Occipital lobe (tissue), 3 donors: ENCODE measurements at places on chromosomes 1 and 21.

- peak; percentile 66 for DNase-seq
These were observed 38.8 kb upstream of the SRSF10 start for GRCh38 chr1:24018611-24019580.

GRCh38 chr1:206829282-206829681, 36.1 kb upstream of the IL20 start:
- no peak for DNase-seq

DNA sequence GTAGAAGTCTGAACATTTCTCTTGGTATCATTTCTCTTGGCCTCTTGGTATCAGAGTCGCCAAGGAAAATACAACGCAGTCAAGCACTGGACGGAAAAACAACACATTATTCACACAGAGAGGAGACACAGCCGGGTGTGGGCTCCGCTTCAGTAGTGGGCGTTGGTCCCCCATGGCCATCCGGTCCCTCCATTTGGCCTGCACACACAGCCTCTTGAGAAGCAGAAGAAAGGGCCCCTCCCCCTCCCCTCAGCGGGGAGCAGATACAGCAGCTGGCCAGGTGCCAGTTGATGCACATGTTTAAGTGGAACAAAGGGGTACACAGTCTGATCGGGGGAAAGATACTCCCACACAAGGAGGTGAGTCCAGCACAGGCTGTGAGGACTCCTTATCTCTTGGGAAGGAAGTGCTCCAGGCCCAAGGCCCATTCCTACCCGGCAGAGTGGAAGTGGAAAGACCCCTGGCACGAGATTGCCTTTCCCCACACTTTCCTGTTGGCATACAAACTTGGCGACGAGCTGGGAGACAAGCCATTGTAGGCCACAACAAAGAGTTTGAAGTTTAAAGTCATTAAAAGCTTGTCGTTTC, 311.3 kb downstream of the FAM72C start:
- DNase-seq, result no peak

GRCh38 chr1:177656598-177656997, 313.3 kb downstream of the SEC16B start:
- no peak for DNase-seq

DNA sequence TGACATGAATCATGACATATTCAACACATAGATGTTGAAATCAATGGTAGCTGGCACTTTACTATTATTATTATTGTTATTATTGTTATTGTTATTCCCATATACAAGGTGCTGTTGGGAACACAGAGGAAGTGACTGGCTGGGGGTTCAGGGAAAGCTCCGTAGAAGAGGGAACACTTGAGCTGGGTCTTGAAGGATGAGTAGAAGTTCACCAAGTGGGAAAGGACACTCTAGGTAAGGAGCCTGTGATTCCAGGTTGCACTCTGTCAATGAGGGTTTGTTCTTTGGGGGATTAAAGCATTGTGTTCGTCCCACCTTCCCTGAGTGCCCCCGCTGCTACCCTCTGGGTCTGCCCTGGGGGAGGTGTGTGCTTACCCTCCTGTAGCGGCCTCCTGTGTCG, 14.1 kb downstream of the ZNF362 start:
- DNase-seq, result no peak

DNA sequence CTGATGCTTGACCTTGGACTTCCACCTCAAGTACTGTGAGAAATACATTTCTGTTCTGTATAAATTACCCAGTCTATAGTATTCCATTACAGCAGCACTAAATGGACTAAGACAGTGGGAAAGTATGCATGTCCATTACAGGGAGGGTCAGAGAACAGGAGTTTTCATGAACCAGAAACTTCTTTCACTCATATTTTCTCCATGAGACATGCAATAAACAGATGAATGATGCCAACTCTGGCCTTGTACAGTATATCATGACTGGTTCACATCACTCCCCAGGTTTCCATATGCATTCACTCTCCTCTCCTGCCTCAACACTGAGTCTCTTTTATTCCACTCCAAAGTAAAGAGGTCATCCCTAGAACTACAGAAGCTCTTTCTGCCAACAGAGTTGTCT, 4.5 kb upstream of the IFI16 start:
- no peak for DNase-seq

- DNase-seq, result no peak
These were observed 296.6 kb downstream of the TTLL7 start for GRCh38 chr1:83702356-83702755.

DNA sequence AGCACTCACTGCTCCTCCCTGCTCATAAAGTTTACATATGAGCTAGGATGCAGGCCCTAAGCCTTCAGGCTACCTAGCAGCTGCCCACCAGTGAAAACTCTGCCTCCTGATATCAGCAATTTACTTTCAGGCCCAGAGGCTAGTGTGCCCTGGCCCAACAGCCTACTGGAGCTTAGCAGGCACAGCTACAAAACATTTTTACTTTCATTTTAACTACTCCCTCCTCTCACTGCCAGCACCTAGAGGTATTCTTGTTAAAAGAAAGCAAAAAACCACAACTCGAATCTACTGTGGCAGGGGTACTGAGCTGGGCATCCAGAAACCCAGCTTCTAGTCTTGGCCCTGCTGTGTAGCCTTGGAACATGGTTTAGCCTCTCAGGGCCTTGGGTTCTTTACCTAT, 5.8 kb upstream of the LORICRIN start:
- DNase-seq, result no peak

GRCh38 chr1:53642607-53643006, 96.4 kb downstream of the GLIS1 start:
- no peak for DNase-seq

GRCh38 chr1:206682111-206682510, 2.6 kb upstream of the MAPKAPK2 start:
- no peak for DNase-seq

DNA sequence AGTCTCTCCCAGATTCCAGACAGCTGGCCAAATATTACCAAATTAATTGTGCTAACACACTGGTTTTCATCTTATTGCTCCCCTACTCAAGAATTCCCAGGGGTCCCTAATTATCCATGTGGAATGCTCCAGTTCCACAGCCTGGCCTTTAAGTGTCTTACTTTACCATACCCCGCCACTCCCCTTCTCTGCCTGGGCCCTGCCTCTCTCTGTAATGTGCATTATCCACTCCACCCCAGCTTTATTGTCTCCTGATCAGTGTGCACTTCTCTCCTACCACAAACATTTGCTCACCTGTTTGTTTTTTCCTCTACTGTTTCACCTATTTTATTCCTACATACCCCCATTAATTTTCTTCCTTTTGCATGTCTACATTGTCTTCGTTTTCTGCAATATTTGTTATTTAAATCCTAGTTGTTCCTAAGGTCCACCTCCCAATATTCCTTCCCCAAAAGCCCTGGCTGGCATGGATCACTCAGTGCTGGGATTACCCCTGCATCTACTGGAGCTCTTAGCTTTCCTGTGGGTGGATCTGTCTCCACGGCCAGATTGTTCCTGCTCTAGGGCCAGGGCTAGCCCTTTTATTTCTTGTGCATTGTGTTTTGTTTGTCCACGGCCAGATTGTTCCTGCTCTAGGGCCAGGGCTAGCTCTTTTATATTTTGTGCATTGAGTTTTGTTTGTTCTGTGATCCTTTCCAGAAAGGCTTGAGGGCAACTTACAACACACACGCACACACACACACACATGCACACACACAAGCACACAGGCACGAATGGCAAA, 33.4 kb upstream of the ATP1B1 start:
- no peak for DNase-seq

DNA sequence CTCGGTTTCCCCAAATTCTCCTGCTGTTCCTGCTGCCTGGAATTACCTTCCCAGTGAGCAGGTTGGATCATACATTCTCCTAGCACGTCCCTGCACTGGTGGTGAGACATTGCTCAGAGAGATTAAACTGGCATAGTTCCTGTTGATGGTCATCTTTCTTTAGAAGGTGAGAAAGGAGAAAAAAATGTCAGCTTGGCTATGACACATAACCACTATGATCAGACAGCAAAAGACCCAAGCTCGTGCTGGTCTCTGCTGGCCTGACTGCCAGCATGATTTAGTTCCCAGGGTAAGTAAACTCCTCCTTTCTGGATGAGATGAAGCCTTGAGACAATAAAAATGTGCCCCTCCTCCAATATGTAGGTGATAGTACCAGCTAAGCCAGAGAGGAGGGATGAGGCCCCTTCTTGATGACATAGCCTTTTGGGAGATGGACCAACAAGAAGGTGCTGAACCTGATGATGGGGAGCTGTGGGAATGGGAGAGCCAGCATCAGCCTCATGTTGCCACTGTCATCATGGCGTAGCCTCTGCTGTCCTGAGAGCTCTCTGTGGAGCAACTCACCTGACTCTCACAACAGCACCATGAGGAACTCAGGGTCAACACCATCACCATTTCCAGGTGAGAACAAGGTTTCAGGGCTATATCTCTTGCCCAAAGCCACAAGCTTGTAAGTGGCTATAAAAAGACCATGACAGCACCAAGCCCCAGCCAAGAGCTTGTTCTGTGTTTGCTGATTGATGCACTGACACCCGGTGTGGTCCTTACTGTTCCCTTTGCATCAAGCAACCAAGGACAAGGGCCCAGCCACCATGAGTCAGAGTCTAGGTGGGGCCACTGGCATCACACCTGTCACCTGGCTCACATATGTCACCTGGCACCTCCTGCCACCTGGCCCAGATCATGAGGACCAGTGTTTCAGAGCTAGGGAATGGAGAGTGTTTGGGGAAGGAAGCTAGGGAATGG, 200.0 kb downstream of the MATN1 start:
- DNase-seq, result no peak

GRCh38 chr1:204997591-204998355, 45.2 kb upstream of the CNTN2 start:
- DNase-seq, result no peak

DNA sequence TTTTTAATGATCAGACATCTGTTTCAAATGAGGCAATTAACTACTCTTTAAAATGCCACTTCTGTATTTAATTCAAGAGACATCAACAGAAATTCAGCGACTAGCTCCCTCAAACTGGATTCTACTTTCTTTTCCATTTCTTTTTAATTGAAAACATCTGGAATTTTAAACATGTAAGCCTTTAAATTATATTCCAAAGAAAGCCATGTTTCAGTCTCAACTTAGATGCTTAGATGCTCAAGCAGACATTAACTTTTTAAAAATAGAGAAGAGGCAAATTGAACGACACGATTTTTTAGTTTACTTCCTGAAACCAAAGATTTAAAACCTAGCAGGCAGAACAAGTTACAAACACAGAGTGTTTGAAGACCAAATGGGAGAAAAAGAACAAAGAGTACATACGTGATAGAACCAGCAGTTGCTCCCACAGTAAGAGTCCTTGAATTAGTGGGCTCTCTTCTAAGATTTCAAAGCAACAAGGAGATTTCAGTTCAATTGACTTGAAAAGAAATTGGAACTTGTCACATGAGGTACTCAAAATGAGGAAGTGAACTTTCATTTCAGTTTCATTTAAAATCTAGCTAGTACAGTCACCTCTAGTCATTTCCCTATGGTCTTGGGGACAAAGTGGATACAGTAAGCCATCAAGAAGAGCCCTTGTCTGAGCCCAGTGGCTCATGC, at the start of gene CTSS:
Gene CTSS (minus strand): TSS at position 483 of the 681 bp plus-strand sequence. CDS start 1,015 bp downstream, outside the sequence.
- DNase-seq, result no peak

GRCh38 chr1:23701310-23701709, 9.7 kb downstream of the RPL11 start:
- no peak for DNase-seq

- no peak for DNase-seq
These were observed 46.6 kb downstream of the S1PR1 start for GRCh38 chr1:101283443-101283842.

DNA sequence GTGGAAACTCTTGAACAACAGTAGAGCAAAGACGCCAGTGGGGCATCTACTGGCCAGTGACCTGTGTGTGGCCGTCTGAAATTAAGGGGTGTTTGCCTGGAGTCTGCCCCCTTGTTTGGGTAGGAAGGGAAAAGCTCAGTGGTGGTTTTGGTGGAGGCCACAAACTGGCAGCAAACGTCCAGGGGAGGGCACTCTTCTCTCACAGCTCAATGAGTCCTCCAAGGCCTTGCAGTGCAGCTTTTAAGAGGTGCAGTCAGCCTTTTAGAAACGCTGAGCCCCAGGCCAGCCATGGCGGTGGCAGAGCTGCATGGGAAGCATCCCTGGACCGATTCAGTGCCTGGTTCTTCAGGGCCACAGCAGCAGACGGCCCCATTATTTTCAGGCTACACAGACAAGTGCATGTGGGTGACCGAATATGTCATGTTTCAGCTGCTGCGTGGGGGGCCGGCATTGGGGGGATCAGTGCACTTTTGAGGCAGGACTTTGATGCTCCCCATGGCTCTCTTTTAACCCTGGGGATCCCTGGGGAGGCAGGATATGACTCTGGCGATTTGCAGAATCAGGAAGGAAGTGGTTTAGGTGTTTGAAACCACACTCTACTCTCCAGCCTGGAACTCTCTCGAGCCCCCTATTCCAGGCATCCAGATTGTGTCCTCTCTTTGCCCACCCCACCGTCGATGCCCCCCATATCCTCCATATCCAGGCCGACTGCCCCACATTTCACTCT, 414.0 kb downstream of the PRDM2 start:
- DNase-seq, result peak; percentile 51

GRCh38 chr21:42291003-42291750, 24.0 kb downstream of the TFF3 start:
- DNase-seq, result no peak

- DNase-seq, result no peak
These were observed 106.3 kb downstream of the BEND5 start for GRCh38 chr1:48670234-48671020.

- peak; percentile 74 for DNase-seq
These were observed 57.8 kb downstream of the SIK1 start for GRCh38 chr21:43369124-43369523.

GRCh38 chr1:107294686-107295085, 153.8 kb downstream of the NTNG1 start:
- no peak for DNase-seq

DNA sequence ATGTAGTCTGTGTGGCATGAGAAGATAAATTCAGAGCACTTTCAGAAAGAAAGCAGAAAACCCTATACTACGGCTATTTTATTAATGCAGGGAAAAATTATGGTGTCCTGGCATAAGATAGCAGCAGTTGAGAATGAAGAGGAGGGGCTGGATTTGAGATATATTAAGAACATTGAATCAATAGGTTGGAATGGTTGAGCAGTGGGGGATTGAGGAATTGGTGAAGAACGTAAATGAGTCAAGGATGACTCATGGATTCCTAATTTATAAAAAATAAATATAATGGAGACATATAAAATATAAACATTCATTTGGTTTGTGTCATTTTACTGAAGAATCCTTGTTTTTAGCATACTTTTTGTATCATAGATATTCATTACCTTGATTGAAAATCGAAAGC, 234.3 kb upstream of the ADAMTS5 start:
- no peak for DNase-seq

DNA sequence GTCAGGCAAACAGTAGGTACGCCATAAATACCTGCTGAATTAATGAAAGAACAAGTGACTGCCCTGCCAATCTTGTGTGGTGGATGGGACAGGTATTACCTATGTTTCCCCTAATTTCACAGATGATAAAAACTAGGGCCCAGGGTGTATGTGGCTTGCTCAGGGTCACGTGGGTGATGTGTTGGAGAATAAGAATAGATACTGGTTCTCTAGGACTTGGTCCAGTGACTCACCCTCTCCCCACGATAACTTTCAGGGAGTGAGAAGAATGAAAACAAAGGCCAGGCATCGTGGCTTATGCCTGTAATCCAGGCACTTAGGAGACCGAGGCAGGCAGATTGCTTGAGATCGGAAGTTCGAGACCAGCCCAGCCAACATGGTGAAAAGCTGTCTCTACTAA, 26.7 kb downstream of the SLC26A9 start:
- no peak for DNase-seq

GRCh38 chr1:177023249-177023648, 141.3 kb downstream of the ASTN1 start:
- no peak for DNase-seq

GRCh38 chr1:29451368-29451892, 215.1 kb downstream of the PTPRU start:
- DNase-seq, result no peak
